ENCODE measurements at places on chromosomes 12 and 14.
A peak's percentile ranks its signal among the peaks of the same experiment; 100 is the strongest.

- H3K36me3 ChIP-seq: no peaks in the 10 kb centered on the region
- H3K4me3 ChIP-seq: no peak overlapping the region
- no peaks in the 10 kb centered on the region for H3K27me3 ChIP-seq
- peak; percentile 27 for DNase-seq
- no peak overlapping the region for H3K27ac ChIP-seq
Observed at GRCh38 chr14:68232300-68233055, 412.9 kb downstream of the RAD51B start.

DNA sequence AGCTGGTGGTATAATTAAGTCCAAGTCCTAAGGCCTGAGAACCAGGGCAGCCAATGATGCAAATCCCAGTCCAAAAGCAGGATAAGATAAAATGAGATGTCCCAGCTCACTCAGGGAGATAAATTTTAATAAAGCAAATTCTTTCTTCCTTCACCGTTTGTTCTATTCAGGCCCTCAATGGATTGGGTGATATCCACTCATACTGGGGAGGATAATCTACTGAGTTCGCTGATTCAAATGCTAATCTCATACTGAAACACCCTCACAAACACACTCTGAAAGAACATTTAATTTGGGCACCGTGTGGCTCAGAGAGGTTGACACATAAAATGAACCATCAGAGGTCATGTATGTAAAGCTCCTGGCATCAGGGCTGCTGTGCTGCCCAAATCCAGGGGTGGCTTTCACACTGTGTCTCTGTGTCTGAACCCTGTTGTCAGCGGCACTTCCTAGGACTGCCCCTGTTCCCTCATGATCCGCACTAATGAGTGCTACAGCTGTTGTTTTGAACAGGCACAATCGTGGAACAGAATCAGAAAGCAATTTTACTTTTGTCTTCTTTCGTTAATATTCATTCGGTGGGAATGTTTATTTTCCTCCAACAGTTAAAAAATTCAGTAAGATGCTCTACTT, 428.5 kb upstream of the FBXO33 start:
- H3K4me3 ChIP-seq: no peak overlapping the region
- no peaks in the 10 kb centered on the region for H3K27me3 ChIP-seq
- no peaks in the 10 kb centered on the region for H3K4me1 ChIP-seq

- DNase-seq: no peak
- no peak overlapping the region for H3K27ac ChIP-seq
- H3K4me3 ChIP-seq: no peak overlapping the region
- H3K4me1 ChIP-seq: no peaks in the 10 kb centered on the region
- no peaks in the 10 kb centered on the region for H3K36me3 ChIP-seq
- H3K27me3 ChIP-seq: no peaks in the 10 kb centered on the region
Observed at GRCh38 chr12:121246893-121247557, 37.1 kb downstream of the P2RX4 start.

- no peak for DNase-seq
- H3K36me3 ChIP-seq: no peaks in the 10 kb centered on the region
- H3K27ac ChIP-seq: no peak overlapping the region
- H3K27me3 ChIP-seq: no peaks in the 10 kb centered on the region
- no peaks in the 10 kb centered on the region for H3K4me1 ChIP-seq
Observed at GRCh38 chr12:107178776-107179175, 85.4 kb upstream of the CRY1 start.

GRCh38 chr14:53328841-53329240, 175.7 kb upstream of the DDHD1 start:
- no peaks in the 10 kb centered on the region for H3K27me3 ChIP-seq
- no peak overlapping the region for H3K27ac ChIP-seq
- DNase-seq: no peak
- H3K4me3 ChIP-seq: no peak overlapping the region
- H3K4me1 ChIP-seq: no peaks in the 10 kb centered on the region

DNA sequence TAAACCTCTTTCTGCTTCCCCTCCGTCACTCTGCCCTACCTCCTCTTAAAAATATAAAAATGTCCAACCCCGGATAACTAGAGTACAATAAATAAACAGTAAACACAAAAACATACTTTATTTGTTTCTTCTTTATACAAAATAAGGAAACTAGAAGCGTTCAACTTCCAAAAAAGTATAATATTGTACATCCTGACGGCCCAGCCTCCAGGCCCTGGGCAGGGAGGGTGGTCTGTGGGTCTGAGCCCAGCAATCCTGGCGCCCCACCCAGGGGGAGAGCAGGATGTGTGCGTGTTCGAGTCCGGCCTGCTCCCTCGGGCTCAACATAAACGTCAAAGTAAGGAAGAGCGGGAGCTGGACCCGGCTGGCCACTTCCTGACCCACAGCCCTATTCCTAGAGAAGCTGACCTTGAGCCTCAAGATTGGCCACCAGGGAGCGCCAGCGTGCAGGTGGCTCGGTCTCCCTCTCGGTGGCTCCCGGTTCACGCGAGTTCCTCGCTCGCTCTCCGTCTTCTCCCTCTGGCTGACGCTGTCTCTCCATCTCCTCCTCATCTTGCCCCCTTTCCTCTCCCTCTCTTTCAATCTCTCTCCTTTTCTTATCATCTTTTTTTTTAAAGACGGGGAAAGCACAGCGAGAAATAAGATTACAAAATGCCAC, 9.4 kb downstream of the LHX5 start:
- no peak overlapping the region for H3K4me3 ChIP-seq
- peaks cover 23% of the 10 kb centered on the region for H3K27me3 ChIP-seq
- H3K27ac ChIP-seq: no peak overlapping the region

- DNase-seq: peak; percentile 83
- peaks cover 25% of the 10 kb centered on the region for H3K4me1 ChIP-seq
- no peaks in the 10 kb centered on the region for H3K27me3 ChIP-seq
- H3K27ac ChIP-seq: peak overlapping the region; percentile 38
- H3K4me3 ChIP-seq: peak overlapping the region; percentile 60
Observed at GRCh38 chr12:68236421-68237059, 10.9 kb upstream of the IL26 start.

- H3K27me3 ChIP-seq: no peaks in the 10 kb centered on the region
- no peak overlapping the region for H3K4me3 ChIP-seq
- no peaks in the 10 kb centered on the region for H3K36me3 ChIP-seq
- H3K4me1 ChIP-seq: peaks cover 5% of the 10 kb centered on the region
- H3K27ac ChIP-seq: no peak overlapping the region
- no peak for DNase-seq
Observed at GRCh38 chr14:24186831-24187538, 1.6 kb downstream of the IPO4 start.
